NCI-H69 (cell line): ENCODE measurements at places on chromosomes 2 and 18.

- no peak for DNase-seq
Measured at GRCh38 chr2:200321780-200322534, 15.5 kb downstream of the SPATS2L start.

GRCh38 chr2:172489681-172490080 lies 62.3 kb downstream of the ITGA6 start:
- no peak for DNase-seq

GRCh38 chr2:23452853-23453420 lies 68.0 kb downstream of the KLHL29 start:
- DNase-seq = no peak

DNA sequence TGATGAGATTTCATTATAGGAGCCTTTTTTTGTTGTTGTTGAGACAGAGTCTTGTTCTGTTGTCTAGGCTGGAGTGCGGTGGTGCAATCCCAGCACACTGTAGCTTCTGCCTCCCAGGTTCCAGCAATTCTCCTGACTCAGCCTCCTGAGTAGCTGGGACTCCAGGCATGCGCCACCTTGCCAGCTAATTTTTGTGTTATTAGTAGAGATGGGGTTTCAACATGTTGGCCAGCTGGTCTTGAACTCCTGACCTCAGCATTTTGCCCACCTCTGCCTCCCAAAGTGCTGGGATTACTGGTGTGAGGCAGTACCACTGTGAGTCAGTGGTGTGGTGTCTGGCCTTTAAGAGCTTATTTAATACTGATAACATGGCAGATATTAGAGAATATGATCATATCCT lies 60.1 kb downstream of the MOB4 start:
- no peak for DNase-seq

- DNase-seq = peak; percentile 70
Measured at GRCh38 chr2:202376460-202377206, 506 bp downstream of the BMPR2 start.

- DNase-seq = no peak
Measured at GRCh38 chr18:31077878-31078277, 24.3 kb downstream of the DSC2 start.

DNA sequence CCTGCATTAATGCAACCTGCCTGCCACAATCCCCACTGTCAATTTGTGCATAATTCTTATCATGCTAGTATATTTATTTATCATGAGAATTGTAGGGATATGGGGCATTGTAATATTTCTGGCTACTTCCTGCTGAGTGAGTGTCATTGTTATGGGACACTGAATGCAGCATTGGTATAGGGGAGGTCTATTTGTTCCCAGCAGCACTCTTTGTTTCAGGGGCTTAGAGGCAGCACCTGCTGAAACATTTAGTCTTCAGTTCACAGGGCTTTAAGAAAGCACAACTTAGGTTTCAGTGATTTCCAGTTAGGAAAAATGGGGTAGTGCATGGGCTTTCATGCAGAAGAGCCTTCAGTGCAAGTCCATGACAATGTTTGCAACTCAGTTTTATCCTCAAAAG lies 23.6 kb downstream of the SULT1C3 start:
- no peak for DNase-seq

DNA sequence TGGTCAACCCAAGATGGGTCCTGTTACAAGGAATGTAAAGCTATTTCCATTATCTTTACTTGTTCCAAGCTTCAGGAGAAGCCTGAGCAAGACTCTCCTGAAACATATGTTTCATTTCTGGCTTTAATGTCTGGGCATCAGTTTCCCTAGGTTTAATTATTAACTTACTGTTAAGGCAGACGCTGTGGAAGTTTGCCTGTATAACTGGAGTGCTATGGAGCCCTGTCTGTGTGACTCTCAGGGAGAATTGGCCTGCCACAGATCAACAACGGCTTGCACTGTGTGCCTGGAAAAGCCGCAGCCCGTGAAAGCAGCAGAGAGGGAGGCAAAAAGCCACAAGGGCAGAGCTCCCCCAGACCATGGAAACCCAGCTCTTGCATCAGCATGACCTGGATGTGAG lies 22.1 kb upstream of the LONRF2 start:
- no peak for DNase-seq

- DNase-seq = no peak
Measured at GRCh38 chr18:111306-112014, 46.9 kb upstream of the USP14 start.

- DNase-seq = peak; percentile 7
Measured at GRCh38 chr2:183935005-183935404, 663.3 kb upstream of the ZNF804A start.

DNA sequence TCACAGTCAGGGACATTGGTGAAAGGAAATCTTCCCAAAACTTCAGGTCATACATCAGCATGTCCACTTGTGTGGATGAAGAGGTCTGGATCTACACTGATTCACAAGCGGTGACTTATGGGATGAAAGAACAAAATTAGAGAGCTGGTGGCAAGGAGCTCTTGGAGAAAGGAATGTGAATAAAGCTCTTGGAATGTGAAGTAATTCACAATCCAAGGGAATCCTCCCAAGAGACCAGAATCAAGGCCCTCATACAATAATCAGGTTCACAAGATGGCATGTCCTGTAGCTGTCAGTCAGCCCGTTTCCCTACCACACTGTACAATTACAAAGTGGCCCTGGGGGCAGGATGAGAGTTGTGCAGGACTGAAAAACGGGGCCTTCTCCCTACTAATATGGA lies 96.2 kb downstream of the MRPS9 start:
- no peak for DNase-seq

- no peak for DNase-seq
Measured at GRCh38 chr2:158649846-158650245, 145.3 kb upstream of the DAPL1 start.
